NCI-H69 (cell line): ENCODE measurements at places on chromosomes 2 and 18.
A peak's percentile ranks its signal among the peaks of the same experiment; 100 is the strongest.

DNA sequence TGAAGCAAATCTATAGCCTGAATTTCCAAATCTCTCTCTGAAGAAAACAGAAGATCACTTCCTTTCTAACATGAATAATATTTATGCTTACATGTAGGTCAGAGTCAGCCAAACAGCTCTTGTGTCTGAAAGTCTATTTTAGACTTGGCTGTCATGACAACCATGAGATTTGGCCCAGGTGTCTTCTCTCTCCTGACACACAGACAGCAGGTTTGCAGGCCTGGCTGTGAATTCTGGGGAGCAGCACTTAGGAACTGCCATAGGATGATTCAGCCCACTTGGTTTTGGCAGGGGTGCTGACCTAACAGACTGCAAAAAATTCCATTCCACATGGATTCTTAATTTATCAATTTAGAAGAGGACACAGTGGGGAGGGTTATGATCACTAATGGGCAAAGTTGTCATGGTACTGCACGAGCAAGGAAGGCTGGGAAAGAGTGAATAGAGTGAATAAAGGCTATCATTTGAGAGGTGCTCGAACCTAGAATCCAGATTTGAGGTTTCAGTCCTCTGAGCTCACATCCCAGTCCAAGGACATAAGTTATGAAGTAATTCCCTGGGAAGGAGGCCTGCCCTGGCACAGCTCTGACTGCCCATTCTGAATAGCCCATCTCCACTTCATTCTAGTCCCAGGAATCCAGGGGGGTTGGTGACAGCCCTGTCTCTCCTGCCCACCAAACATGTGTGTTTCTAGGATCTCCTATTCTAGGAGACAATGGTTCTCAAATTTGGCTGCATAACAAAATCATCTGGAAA, 453.9 kb upstream of the TRIB2 start:
- DNase-seq, result no peak

GRCh38 chr2:103873716-103874351, 980.1 kb upstream of the POU3F3 start:
- DNase-seq, result no peak

- no peak for DNase-seq
These were observed 7.4 kb downstream of the TFPI start for GRCh38 chr2:187546762-187547333.

DNA sequence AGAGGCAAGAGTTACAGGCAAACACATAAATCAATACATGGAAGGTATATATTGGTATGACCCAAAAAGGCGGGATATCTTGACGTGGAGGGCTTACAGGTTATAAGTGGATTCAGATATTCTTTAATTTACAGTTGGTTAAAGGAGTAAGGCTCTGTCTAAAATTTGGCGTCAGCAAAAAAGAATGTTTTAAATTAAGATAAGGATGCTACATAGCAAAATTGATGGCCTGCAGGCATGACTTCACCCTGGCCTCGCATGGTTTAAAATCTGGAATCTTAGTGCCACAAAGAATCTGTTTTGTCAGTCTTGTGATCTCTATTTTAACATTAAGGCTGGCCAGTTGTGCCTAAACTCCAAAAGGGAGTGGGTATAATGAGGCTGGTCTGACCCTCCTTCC, 58.4 kb upstream of the REL start:
- no peak for DNase-seq

GRCh38 chr2:9332853-9333245, 90.5 kb downstream of the ITGB1BP1 start:
- DNase-seq, result no peak

GRCh38 chr2:192379736-192380135, 185.0 kb upstream of the TMEFF2 start:
- DNase-seq, result peak; percentile 4

GRCh38 chr2:20418519-20418918, 28.4 kb upstream of the RHOB start:
- no peak for DNase-seq

- DNase-seq, result no peak
These were observed 83.4 kb downstream of the TPGS2 start for GRCh38 chr18:36745219-36745975.
